GM23338 (cell line): ENCODE measurements at places on chromosomes 2 and 18. TPM values are rescaled to one million over a fixed set of nuclear protein-coding genes. Genes with fewer than 3 reads are reported as not detected.
A peak's percentile ranks its signal among the peaks of the same experiment; 100 is the strongest.

DNA sequence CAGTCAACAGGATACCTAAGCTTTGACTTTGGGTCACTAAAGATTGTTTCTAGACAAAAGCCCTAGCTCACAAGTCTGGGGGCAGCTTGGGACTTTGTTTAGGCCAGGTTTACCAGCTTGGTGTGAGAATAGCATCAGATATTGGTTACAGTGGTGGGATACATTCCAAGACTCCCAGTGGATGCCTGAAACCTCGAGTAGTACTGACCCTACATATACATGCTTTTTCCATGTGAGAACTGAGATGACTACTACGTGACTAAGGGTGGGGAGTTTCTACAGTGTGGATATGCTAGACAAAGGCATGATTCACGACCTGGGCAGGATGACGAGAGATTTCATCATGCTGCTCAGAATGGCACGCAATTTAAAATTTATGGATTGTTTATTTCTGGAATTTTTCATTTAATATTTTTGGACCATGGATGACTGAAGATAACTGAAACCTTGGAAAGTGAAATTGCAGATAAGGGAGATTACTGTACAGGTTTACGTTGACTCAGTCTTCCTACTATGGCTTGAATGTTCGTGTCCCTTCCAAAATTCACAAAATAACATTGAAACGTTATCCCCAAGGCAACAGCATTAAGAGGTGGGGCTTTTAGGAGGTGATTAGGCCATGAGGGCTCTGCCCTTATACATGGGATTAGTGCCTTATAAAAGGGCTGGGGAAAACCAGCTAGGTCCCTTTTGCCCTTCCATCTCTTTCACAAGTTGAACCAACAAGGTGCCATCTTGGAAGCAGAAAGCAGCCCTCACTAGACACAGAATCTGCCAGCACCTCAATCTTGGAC lies 50.2 kb upstream of the CTAGE1 start:
- H3K4me3 ChIP-seq = no peak overlapping the region
- no peak overlapping the region for H3K27ac ChIP-seq
- DNase-seq = no peak
- H3K27me3 ChIP-seq = no peaks in the 10 kb centered on the region

DNA sequence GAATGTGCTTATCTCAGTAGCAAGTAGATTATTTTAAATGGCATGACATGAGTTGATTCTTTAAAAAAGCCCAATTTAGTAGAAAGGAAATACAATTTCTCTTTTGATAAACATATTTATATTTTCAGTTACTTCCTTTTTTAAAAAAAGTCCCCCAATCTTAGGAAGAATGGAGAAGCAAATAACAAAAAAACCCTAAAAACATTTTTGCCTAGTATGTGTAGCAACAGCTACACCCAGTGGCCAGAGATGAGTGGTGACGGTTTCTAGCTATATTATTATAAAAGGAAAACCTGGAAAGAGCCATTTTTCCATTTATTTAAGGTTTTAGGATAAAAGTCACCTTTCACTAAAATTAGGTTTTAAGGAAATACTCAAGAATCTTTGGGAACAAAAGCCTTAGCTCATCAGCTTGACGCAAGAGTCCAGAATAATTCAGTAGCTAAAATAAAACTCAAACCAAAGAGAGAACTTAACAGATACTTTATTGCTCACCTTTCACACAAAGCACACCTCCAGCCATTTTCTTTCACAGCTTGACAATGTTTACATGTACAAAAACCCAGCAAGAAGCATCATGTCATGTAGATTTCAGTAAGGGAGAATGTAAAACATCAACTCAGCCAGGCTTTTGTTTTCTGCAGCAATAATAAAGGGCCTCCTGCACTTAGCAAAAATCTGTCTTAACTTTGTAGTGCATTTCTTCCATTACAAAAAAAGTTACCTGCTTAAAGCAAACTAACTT lies 15.7 kb downstream of the FAM98A start:
- peaks cover 34% of the 10 kb centered on the region for H3K4me1 ChIP-seq
- peak overlapping the region; percentile 1; the same call in 1 of the 2 replicates for H3K4me3 ChIP-seq
- peak; percentile 70 for DNase-seq
- H3K27me3 ChIP-seq = no peaks in the 10 kb centered on the region
- peak overlapping the region; percentile 23 for H3K27ac ChIP-seq
- H3K36me3 ChIP-seq = peaks cover 29% of the 10 kb centered on the region

DNA sequence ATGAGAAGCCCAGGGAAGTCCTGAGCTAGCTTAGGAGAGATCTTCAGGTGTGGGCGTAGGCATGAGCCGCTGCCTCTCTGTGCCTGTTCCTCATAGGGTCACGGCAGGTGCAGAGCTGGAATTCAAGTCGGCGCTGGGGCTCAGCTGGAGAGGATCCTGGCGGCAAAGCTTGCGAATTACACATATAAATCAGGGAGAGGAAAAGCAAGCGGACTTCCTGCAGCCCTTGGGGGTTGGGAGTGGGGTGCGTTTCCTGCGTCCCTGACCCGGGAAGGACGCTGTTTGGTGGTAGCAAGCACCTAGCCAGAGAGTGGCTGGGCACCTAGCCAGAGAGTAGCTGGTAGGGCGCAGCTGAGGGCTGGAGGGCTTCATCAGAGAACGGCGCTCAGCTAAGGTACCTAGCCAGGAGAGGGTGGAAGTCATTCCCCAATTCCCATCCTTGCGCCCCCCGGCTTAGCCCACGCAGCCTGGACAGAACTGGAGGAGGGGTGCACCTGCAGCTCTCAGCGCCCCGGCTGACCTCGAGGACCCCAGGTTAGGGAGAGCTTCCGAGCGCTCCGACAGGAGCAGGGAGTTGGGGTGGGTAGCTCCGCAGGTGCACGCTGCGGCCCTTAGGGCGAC lies 459 bp upstream of the EFR3B start:
- no peak overlapping the region for H3K27ac ChIP-seq
- H3K4me3 ChIP-seq = peak overlapping the region; percentile 85

DNA sequence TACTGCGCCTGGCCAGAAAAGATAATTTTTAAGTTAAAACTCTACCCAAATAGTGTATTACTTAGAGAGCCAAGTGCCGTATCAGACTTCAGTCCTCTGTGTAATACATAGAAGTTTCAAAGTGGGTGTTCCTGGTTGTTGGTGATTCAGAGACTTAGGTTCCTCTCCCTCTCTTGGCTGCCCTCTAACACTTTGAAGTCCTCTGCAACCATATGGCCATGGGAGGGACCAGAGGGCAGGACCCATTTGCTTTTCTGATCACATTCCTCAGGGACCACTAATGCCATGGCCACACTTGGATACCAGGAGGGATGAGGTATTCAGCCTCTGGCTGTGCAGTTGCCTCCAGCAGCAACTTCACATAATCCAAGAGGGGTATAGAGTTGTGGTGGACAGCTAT lies 131.5 kb downstream of the CAPN13 start:
- H3K36me3 ChIP-seq = no peaks in the 10 kb centered on the region
- H3K4me3 ChIP-seq = no peak overlapping the region
- DNase-seq = no peak

DNA sequence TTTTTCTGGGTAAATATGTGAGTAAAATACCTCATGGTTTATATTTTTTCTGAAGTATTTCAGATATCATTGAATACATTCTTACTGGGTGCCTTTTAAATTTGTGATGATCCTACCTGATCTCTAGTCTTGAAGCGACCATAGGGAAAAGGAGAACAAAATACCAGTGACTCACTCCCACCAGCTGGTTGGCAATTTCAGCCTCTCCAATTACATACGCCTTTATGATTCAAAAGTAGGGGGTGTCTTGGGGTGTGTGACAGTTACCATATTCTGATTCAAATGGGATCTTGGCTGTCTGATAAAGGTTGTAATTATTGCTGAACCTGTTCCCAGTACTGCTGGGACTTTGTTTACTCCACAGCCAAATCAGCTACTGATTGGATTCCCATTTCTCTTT lies 175.9 kb upstream of the NXPH2 start:
- H3K36me3 ChIP-seq = no peaks in the 10 kb centered on the region
- no peak overlapping the region for H3K4me3 ChIP-seq
- peaks cover 29% of the 10 kb centered on the region for H3K4me1 ChIP-seq
- no peak overlapping the region for H3K27ac ChIP-seq

GRCh38 chr2:159229476-159230144 lies 56.9 kb downstream of the WDSUB1 start:
- H3K36me3 ChIP-seq = no peaks in the 10 kb centered on the region
- H3K4me3 ChIP-seq = no peak overlapping the region
- no peaks in the 10 kb centered on the region for H3K27me3 ChIP-seq
- no peak for DNase-seq

DNA sequence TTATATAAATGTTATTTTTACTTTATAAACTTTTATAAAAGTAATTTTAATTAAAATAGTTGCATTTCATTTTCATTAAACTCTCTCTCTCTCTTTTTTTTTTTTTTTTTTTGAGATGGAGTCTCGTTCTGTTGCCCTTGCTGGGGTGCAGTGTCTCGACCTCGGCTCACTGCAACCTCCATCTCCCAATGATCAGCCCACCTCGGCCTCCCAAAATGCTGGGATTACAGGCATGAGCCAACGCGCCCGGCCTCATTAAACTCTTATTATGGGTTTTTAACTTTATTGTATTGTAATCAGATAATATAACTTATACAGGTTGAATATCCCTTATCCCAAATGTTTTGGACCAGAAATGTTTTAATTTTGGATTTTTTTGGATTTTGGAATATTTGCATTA lies 10.9 kb upstream of the NPPC start:
- no peaks in the 10 kb centered on the region for H3K36me3 ChIP-seq
- no peak overlapping the region for H3K27ac ChIP-seq
- H3K27me3 ChIP-seq = no peaks in the 10 kb centered on the region
- H3K4me1 ChIP-seq = no peaks in the 10 kb centered on the region
- no peak overlapping the region for H3K4me3 ChIP-seq
- DNase-seq = no peak

GRCh38 chr18:11791131-11791530 lies 60.1 kb upstream of the CHMP1B start:
- peak overlapping the region; percentile 14; the same call in 1 of the 2 replicates for H3K27ac ChIP-seq
- no peaks in the 10 kb centered on the region; the same call in 1 of the 2 replicates for H3K36me3 ChIP-seq
- H3K4me3 ChIP-seq = no peak overlapping the region
- peaks cover 32% of the 10 kb centered on the region for H3K4me1 ChIP-seq
- H3K27me3 ChIP-seq = no peaks in the 10 kb centered on the region
- DNase-seq = no peak

GRCh38 chr2:62305421-62306176 lies 109.7 kb downstream of the B3GNT2 start:
- H3K4me1 ChIP-seq = peaks cover 42% of the 10 kb centered on the region
- no peaks in the 10 kb centered on the region for H3K36me3 ChIP-seq
- no peak overlapping the region for H3K4me3 ChIP-seq
- H3K27ac ChIP-seq = no peak overlapping the region
- DNase-seq = no peak
- no peaks in the 10 kb centered on the region for H3K27me3 ChIP-seq

- H3K27ac ChIP-seq = peak overlapping the region; percentile 32; the same call in 1 of the 2 replicates
- no peaks in the 10 kb centered on the region for H3K27me3 ChIP-seq
- H3K36me3 ChIP-seq = no peaks in the 10 kb centered on the region
These were observed 21.0 kb downstream of the INPP4A start for GRCh38 chr2:98465456-98466226.

DNA sequence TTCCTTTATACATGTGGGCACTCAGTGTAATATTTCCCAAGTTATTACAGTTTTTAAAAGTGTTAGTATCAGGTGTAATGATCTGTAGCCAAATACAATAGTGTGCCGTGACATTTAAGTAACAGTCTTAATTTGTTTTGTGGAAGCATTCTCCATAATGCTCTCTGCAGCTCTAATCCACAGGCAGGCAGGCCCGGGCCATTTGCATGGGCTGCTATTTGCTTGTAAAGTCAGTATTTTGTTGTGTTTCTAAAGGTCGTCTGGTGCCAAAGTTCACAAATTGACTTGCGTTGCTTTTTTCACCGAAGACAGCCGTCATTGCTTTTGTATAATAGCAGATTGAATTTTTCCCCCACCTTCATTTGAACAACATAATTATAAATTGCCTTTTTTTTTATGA lies 153.0 kb downstream of the GBX2 start:
- H3K27ac ChIP-seq = no peak overlapping the region; the same call in 1 of the 2 replicates
- no peaks in the 10 kb centered on the region for H3K36me3 ChIP-seq
- peak; percentile 23 for DNase-seq
- H3K4me1 ChIP-seq = peaks cover 53% of the 10 kb centered on the region

- H3K4me1 ChIP-seq = peaks cover 55% of the 10 kb centered on the region
- 0 out of 2 replicates have a peak, but pooled peaks cover under 1% of the 10 kb centered on the region for H3K36me3 ChIP-seq
- no peak for DNase-seq
- H3K4me3 ChIP-seq = no peak overlapping the region
- H3K27me3 ChIP-seq = no peaks in the 10 kb centered on the region
These were observed 385.9 kb upstream of the RND3 start for GRCh38 chr2:150873396-150873772.

GRCh38 chr2:240111253-240111652 lies 24.9 kb downstream of the COPS9 start:
- H3K4me1 ChIP-seq = peaks cover 7% of the 10 kb centered on the region; the same call in 1 of the 2 replicates
- H3K27ac ChIP-seq = no peak overlapping the region
- no peak for DNase-seq

DNA sequence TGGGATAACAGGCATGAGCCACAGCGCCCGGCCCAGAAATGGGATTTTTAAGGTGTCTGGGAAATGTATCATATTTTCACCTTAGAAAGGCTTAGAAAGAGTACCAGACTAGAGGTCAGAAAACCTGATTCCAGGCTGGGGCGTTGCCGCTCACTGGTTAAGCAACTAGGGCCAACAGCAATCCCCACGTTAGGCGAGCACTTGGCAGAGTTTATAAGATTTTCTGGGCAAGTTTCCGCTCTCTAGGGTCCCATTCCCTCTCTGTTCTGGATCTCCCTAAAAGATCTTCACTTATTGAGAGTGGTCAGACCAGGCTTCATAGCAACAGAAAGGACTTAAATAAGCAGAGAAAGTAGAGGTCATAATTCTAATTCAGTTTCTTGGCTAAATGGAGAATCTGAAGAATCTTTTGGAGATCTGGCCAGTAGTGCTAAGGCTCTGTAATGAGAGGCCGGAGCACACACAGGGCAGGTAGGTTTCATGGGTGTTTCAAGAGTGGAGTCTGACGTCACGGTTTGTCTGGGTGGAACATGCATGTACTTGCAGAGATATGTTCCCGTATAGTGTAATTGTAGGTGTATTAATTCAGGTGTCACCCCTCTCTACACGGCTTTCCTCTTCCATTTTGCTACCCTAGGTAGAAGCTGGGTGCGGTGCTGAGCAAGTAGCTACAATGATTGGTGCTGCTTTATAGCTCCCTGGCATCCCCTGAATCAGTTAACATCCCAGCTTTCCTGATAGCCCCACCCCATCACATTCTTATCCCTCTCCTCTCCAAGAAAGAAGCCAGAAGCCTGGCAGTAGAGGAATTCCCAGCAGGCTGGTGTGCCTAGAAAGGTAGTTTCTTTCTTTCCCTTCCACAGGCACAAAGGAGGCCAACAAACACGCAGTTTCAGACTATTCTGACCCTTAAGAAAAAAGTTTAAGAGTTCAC lies 4.4 kb upstream of the SMAD7 start:
- H3K27ac ChIP-seq = peak overlapping the region; percentile 43; the same call in 1 of the 2 replicates
- DNase-seq = peak; percentile 71
- H3K4me1 ChIP-seq = peaks cover 47% of the 10 kb centered on the region
- no peaks in the 10 kb centered on the region for H3K36me3 ChIP-seq

KCNJ13 gene
- total RNA-seq = not detected in 2 replicates

PPP1R1C gene
- 3.5 and 5.7 TPM in 2 replicates for total RNA-seq

DYSF gene
- total RNA-seq = 18.0 and 21.3 TPM in 2 replicates

SERPINB3 gene
- 0.59 TPM in 1 of 2 replicates, not detected in the other for total RNA-seq

ERFE gene
- 2.5 and 3.3 TPM in 2 replicates for total RNA-seq
